NCI-H345 (cell line): ENCODE measurements at places on chromosomes 6 and 20.

GRCh38 chr6:157766901-157767774 is 55.9 kb upstream of the SNX9 start:
- DNase-seq, result no peak

DNA sequence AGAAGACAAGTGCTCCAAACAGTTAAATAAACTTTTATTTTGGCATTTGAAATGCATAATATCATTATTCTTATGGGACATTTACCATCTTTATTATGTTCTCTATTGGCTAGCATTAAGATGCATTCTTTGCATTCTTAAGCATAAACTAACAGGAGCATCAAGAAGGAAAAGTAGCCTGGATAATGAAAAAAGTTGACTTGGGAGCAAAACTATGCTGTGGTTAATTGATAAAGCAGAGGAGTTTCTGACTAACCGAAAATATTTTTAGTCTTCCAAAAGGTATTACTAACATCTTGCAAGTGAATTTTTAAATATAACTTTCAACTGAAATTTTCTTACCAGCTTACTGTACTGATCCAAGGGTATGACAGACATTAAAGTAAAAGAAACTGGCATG is 140.3 kb downstream of the FLRT3 start:
- DNase-seq, result no peak

- DNase-seq, result no peak
Observed at GRCh38 chr6:107534571-107535141, 44.7 kb downstream of the SOBP start.

DNA sequence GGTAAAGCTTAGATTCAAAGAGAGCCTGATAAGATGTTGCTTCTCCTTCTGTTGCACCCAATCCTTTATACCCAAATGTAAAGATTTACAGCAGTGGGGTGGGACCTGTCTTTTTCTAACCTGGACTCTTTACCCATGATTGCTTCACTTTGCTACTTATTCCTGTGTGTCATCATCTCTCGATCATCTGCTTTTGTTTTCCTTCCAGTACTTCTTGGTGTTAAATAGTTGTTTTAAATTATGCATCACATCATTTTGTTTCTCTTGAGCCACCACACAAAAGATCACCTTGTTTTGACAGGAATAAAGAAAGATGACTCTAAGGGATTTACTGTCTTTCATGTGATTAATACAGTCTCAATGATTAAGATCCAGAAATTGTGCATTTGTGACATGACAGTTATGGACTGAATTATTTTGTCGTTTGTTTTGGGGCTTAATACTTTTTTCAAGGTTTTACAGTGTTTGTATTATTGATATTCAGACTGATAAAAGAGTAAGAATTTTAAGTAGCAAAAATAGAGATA is 123.1 kb downstream of the CDKAL1 start:
- no peak for DNase-seq

- DNase-seq, result no peak
Observed at GRCh38 chr6:149089510-149089909, 228.0 kb upstream of the TAB2 start.

- DNase-seq, result no peak
Observed at GRCh38 chr6:136699358-136699757, 92.9 kb downstream of the MAP3K5 start.

GRCh38 chr6:168177103-168177891 is 98.3 kb upstream of the FRMD1 start:
- DNase-seq, result no peak

- DNase-seq, result no peak
Observed at GRCh38 chr6:149701714-149702113, 16.2 kb downstream of the LATS1 start.

GRCh38 chr6:61886608-61887259 is 399.3 kb downstream of the KHDRBS2 start:
- no peak for DNase-seq

DNA sequence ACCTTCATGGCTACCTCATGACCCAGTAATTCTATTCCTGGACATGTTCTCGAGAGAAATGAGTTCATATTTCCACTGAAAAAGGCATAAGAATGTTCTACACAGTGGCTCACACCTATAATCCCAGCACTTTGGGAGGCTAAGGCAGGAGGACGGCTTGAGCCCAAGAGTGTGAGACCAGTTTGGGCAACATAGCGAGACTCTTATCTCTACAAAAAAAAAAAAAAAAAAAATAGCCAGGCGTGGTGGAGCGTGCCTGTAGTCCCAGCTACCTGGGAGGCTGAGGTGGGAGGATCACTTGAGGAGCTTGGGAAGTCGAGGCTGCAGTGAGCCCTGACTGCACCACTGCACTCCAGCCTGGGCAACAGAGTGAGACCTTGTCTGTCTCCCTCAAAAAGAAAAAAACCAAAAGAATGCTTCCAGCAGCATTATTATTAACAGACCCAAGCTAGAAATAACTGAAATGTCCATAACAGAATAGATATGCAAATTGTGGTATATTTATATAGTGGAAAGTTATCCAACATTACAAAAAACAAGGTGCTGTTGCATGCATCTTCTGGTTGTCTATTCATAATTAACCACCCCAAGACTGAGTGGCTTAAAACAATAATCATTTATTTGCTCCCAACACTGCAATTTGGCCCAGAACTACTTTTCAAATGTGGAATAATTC is 9.4 kb upstream of the RAB44 start:
- DNase-seq, result no peak

GRCh38 chr20:33896509-33896908 is 85.4 kb downstream of the CHMP4B start:
- no peak for DNase-seq

- no peak for DNase-seq
Observed at GRCh38 chr6:95784869-95785268, 207.5 kb downstream of the MANEA start.

GRCh38 chr6:166244353-166245045 is 63.7 kb downstream of the PRR18 start:
- no peak for DNase-seq

DNA sequence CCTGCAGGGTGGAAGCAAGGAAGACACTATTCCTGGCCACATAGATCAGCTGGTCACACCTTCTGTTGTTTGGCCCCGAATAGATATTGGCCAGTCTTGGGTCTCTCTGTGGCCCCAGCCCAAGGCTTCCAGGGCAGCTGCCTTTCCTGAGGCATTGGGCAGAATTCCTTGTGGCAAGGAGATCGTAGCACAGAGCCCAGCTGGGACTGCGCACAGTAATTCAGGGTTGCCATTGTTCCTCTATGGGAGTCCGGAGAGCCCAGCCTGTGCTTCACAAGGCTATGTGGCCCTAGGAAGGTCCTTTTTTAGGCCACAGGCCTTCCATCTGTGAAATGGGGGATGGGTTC is 6.9 kb downstream of the SGK2 start:
- no peak for DNase-seq

- DNase-seq, result no peak
Observed at GRCh38 chr6:111871207-111871606, 2.0 kb downstream of the FYN start.

DNA sequence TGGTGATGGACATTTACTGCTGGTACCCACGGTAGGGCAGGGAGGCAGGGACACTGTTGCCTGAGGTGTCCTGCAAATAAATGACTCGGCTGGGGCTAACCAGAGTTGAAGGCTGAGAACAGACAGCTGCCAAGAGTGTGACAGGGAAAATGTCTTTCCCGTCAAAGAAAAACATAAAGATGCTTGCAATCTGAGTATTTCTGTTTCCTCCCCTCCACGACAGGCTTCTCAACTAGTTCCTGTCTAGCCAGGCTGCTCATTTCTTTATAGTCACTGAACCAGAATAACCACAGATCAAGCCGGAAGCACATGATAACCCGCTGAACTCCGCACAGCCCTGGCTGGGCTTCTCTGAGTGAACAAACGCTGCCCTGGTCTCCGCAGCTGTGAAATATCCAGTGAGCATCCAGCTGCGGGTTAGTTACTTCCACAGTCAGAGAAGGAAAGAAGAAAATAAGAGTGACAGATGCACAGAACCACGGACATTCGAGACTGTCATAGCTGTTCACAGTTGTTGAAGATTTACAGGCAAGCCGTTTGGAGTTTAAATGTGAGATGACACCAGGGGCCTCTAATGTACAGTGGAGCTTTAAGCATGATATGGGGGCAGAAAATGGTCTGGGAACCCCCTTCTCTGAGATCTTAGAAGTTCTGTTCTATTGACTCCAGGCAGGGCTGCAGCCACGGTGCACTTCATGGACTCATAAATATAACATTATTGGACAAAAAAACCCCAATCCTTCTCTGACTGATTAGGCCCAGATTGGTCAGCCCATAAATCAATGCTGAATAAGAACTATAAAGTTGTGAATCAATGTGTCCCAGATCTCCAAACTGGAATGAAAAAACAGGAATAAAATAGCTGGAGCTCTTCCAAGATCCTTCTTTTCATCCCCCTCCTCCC is 299.9 kb upstream of the SUPT3H start:
- no peak for DNase-seq

GRCh38 chr20:59154317-59155013 is 9.2 kb upstream of the ZNF831 start:
- DNase-seq, result no peak

DNA sequence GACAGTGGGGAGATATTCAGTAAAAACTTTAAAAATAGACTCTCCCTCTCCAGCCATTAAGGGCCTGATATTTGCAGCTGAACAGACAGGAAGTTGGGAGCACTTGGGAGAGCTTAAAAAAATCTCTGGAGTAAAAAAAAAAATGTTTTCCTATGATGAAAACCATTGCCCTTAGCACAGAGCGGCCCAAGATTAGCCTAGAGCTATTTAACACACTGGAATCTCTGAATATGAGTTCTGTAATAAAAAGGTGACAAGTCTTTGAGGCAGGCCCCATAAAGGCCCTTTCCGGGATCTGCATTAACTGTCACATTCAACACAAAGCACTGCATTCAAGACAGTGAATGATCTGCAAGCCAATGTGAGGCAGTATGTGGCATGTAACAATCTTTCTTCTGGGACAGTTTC is 393.7 kb downstream of the ZFAND3 start:
- DNase-seq, result no peak

GRCh38 chr6:155434829-155435423 is 20.7 kb downstream of the NOX3 start:
- no peak for DNase-seq

GRCh38 chr20:53176134-53176533 is 204.0 kb downstream of the TSHZ2 start:
- DNase-seq, result peak; percentile 61

DNA sequence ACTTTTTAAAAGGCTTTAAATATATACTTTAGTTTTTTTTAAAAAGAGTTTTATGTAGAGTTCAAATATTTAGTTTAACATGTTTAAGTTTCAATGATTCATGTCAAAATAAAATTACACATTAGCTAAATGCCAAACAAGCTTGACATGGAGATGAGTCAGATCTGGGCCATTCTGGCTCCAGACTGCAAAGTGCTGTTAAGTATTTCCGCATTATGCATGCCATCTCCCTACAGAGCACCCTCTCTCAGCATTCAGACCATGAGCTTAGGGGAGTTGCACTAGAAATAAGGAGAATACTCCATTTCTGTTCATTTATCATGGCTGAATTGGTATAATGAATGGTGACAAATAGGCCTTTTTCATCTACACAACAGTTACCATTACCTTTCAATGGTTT is 21.5 kb upstream of the HS3ST5 start:
- no peak for DNase-seq

GRCh38 chr6:33290459-33290858 is 1.1 kb downstream of the PFDN6 start:
- DNase-seq, result no peak

- DNase-seq, result no peak
Observed at GRCh38 chr6:44101832-44102231, 25.4 kb downstream of the MRPL14 start.

DNA sequence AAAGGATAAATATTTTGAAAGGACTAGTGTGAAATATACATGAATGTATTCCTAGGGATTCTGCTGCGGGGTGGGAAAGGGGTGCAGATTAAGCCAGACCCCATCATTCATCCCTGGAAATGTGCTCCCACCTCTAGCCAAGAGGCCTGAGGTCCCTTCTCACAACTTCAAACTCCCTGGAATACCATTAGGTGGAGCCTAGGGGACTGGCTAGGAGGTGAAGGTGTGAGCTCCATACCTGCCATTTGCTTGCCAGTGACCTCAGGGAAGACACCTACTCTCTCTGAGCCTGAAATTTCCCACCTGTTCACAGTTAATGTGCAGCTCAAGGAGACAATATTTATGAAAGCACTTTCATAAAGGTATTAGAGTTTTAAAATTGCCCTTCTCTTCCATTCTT is 4.7 kb upstream of the CCN2 start:
- no peak for DNase-seq

- DNase-seq, result no peak
Observed at GRCh38 chr20:11182720-11183119, 508.9 kb upstream of the JAG1 start.

GRCh38 chr20:50482396-50482981 is 27.7 kb upstream of the PTPN1 start:
- no peak for DNase-seq

GRCh38 chr6:15504581-15505350 is 158.1 kb downstream of the DTNBP1 start:
- peak; percentile 45 for DNase-seq

GRCh38 chr20:2762578-2763131 is 37.8 kb downstream of the CPXM1 start:
- DNase-seq, result peak; percentile 70

DNA sequence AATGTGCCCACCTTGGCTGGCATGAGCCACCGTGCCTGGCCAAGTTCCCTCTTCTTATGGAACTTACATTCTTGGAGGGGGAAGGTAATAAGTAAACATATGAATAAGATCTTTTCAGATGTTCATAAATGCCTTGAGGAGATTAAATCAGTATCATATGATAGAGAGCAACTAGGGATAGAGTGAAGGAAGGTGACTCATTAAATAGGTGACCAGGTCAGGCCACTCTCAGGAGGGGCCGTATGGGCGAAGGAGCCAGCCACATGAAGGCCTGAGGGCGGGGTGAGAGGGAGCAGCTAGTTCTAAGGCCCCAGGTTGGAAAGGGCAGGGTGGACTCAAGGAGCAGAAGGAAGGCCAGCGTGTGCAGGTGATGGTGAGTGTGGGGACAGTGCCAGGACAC is 91.1 kb downstream of the UST start:
- DNase-seq, result no peak

DNA sequence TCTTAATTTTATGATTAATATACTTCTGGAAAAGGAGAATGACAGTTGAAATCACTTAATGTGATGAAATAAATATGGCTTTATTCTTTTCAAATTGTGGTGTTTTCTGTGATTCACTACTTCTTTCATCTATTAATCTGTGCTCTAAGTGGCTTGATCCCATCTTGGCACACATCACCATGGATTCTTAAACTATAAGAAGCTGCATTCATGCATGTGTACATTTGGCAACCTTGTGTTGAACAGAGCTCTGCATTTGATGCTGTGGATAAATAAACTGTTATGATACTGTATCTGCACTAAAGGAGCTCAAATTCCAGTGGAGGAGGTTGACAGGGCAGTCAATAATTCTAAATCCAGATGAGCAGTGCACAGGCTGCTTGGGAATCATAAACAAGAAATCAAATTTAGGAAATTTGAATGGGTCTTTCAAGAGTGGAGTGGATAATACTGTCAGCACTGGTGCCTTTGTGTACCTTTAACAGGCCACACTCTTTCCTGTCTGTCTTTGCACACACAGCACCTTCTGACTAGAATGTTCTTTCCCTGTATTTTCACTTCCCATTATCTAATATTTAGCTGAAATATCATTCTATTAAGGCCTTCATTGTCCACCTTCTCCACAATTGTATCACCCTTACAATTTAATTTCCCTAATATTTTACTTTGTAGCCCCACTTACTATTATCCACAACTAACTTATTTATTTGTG is 252.9 kb downstream of the GRM1 start:
- no peak for DNase-seq
